ENCODE measurements at places on chromosomes 13 and 19. TPM values are rescaled to one million over a fixed set of nuclear protein-coding genes. Genes with fewer than 3 reads are reported as not detected.

FLT1 gene
- total RNA-seq, result under 0.01 TPM

- no peaks in the 10 kb centered on the region for H3K27me3 ChIP-seq
- no peak overlapping the region for H3K4me3 ChIP-seq
- no peaks in the 10 kb centered on the region for H3K36me3 ChIP-seq
- H3K27ac ChIP-seq, result no peak overlapping the region
- DNase-seq, result no peak
These were observed 157.4 kb downstream of the MZT1 start for GRCh38 chr13:72570019-72570418.

CDX2 gene
- total RNA-seq, result not detected

GRCh38 chr13:74761801-74762757 lies 627.9 kb upstream of the KLF12 start:
- H3K27me3 ChIP-seq, result no peaks in the 10 kb centered on the region
- DNase-seq, result no peak
- no peak overlapping the region for H3K4me3 ChIP-seq

QPCTL gene
- total RNA-seq, result 15.6 TPM

GRCh38 chr19:51274049-51274770 lies 23.3 kb downstream of the SIGLECL1 start:
- no peak overlapping the region for H3K4me3 ChIP-seq
- H3K27ac ChIP-seq, result no peak overlapping the region
- peak; percentile 74 for DNase-seq
- no peaks in the 10 kb centered on the region for H3K36me3 ChIP-seq
- H3K4me1 ChIP-seq, result no peaks in the 10 kb centered on the region

GRCh38 chr13:107767119-107767518 lies 448.2 kb downstream of the LIG4 start:
- no peaks in the 10 kb centered on the region for H3K27me3 ChIP-seq
- H3K4me1 ChIP-seq, result peaks cover 6% of the 10 kb centered on the region
- H3K4me3 ChIP-seq, result no peak overlapping the region
- no peak for DNase-seq
- no peak overlapping the region for H3K27ac ChIP-seq
- no peaks in the 10 kb centered on the region for H3K36me3 ChIP-seq

DNA sequence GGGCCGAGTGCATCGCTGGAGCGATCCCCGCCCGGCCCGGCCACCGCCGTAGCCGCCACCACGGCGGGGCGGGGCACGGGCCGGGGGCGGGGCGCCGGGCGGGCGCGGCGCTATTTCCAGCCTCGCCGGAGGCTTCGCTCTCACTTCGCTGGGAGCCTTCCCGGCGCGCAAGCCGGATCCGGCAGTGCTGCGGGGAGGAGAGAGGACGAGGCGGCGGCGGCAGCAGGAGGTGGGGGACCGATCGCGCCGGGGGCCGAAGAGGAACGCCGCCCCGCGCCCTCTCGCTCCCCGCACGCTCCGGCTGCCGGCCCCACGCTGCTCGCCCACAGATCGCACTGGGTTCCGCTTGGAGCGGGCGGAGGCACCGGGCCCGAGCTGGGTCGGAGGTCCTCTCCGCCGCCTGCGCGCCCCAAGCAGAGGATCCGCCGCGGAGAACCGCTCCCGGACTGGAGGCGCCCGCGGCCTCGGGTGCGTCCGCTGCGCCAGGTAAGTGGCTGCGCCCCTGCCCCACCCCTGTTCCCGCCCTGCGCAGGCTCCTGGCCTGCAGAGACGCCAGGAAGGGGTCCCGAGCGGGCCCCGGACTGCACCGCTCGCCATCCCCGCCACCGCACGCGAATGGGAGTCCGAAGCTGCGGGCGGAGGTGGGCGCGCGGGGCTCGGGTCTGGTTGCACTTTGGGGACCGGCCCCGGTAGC lies at the start of gene CHST8:
Gene CHST8, plus strand, starts transcription at position 143 of the 694 bp plus-strand sequence. CDS start 67,309 bp downstream, outside the sequence.
- DNase-seq, result peak; percentile 95
- no peak within 1 kb of the TSS for H3K4me3 ChIP-seq
- no peaks in the 10 kb centered on the region for H3K4me1 ChIP-seq
- H3K27ac ChIP-seq, result no peak within 1 kb of the TSS
- no peaks in the 10 kb centered on the region for H3K36me3 ChIP-seq

- no peak overlapping the region for H3K27ac ChIP-seq
- no peaks in the 10 kb centered on the region for H3K36me3 ChIP-seq
- DNase-seq, result peak; percentile 35
- no peak overlapping the region for H3K4me3 ChIP-seq
These were observed 136.8 kb downstream of the TBC1D4 start for GRCh38 chr13:75345193-75345592.

DNA sequence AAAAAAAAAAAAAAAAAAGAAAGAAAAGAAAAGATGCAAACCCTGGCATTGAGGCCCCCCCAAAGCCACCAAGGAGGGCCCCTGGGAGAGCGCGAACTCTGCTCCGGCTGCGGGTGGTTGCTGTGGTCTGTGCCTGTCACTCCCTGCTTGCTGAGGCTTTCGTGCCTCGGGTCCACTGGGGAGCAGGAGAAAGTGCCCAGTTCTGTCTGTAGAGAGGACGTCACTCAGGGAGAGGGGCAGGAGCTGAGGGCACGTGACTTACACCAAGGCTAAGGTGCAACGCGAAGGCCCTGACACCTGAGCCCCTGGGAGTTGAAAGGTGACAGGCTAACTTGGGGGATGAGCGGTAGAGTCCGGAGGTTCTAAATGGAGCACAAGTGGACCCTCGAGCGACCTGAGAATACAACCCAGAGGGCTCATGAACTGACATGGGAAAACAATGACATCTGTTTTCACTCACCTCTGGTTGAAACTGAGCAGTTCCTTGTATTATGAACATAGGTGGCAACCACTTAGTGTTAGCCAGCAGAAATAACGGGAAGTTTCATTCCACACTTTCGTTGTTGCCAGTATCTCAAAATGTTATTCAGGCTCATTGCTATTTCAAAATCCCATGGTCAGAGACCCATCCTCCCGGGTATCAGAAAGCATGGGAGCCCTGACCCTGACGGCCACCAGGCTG lies 69.2 kb upstream of the TM9SF2 start:
- H3K4me1 ChIP-seq, result peaks cover 13% of the 10 kb centered on the region
- peak overlapping the region; percentile 55 for H3K4me3 ChIP-seq
- peaks cover 8% of the 10 kb centered on the region for H3K27me3 ChIP-seq
- peak overlapping the region; percentile 40 for H3K27ac ChIP-seq
- no peaks in the 10 kb centered on the region for H3K36me3 ChIP-seq

- no peaks in the 10 kb centered on the region for H3K27me3 ChIP-seq
- DNase-seq, result no peak
- H3K4me3 ChIP-seq, result no peak overlapping the region
- no peaks in the 10 kb centered on the region for H3K36me3 ChIP-seq
- H3K27ac ChIP-seq, result no peak overlapping the region
These were observed 244.8 kb downstream of the PCDH20 start for GRCh38 chr13:61170856-61171255.

GRCh38 chr19:42330241-42330711 lies 4.8 kb downstream of the MEGF8 start:
- peaks cover 8% of the 10 kb centered on the region for H3K4me1 ChIP-seq
- H3K36me3 ChIP-seq, result no peaks in the 10 kb centered on the region
- DNase-seq, result peak; percentile 13
- H3K27me3 ChIP-seq, result no peaks in the 10 kb centered on the region
- no peak overlapping the region for H3K4me3 ChIP-seq

- no peaks in the 10 kb centered on the region for H3K27me3 ChIP-seq
- no peak overlapping the region for H3K4me3 ChIP-seq
- H3K36me3 ChIP-seq, result peaks cover 3% of the 10 kb centered on the region
- H3K4me1 ChIP-seq, result no peaks in the 10 kb centered on the region
These were observed 9.2 kb downstream of the ASF1B start for GRCh38 chr19:14127176-14127575.

- H3K27me3 ChIP-seq, result no peaks in the 10 kb centered on the region
- no peak overlapping the region for H3K4me3 ChIP-seq
- DNase-seq, result peak; percentile 10
These were observed 41.0 kb downstream of the AKAP11 start for GRCh38 chr13:42312817-42313431.

MIPEP gene
- total RNA-seq, result 29.3 TPM
